ENCODE measurements at places on chromosomes 3 and 15. TPM values are rescaled to one million over a fixed set of nuclear protein-coding genes. Genes with fewer than 3 reads are reported as not detected.

GCSAM gene
- 15.1 TPM for total RNA-seq

GRCh38 chr3:197595470-197596185, 39.9 kb upstream of the BDH1 start:
- H3K36me3 ChIP-seq = no peaks in the 10 kb centered on the region
- no peak for DNase-seq
- H3K4me3 ChIP-seq = no peak overlapping the region
- H3K4me1 ChIP-seq = peaks cover 7% of the 10 kb centered on the region
- no peak overlapping the region for H3K27ac ChIP-seq
- H3K27me3 ChIP-seq = no peaks in the 10 kb centered on the region

GOLGA8Q gene
- total RNA-seq = 2.6 TPM

- H3K27ac ChIP-seq = no peak overlapping the region
- DNase-seq = no peak
- H3K4me3 ChIP-seq = no peak overlapping the region
- peaks cover 19% of the 10 kb centered on the region for H3K4me1 ChIP-seq
- H3K27me3 ChIP-seq = no peaks in the 10 kb centered on the region
Observed at GRCh38 chr15:76939715-76940114, 8.2 kb downstream of the RCN2 start.

DNA sequence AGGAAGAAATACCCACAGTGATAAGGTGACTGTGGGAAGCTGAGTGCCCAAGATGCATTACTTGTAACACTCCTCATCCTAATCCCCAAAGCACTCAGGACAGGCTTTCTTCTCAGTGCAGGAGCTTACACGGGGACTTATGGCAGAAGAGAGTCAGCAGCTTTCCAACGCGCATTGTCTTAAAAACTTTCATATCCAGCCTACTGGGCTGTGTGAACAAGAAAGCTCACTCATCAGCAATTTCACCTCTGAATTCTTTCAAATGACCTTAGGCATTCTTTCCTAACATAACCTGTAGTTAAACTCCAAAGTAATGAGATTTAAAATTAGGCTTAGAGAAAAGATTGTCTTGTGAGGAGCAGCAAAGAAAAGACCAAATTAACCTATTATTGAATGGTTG, 132.3 kb downstream of the KCNAB1 start:
- DNase-seq = no peak
- H3K4me1 ChIP-seq = no peaks in the 10 kb centered on the region
- H3K36me3 ChIP-seq = no peaks in the 10 kb centered on the region
- no peak overlapping the region for H3K27ac ChIP-seq

DNA sequence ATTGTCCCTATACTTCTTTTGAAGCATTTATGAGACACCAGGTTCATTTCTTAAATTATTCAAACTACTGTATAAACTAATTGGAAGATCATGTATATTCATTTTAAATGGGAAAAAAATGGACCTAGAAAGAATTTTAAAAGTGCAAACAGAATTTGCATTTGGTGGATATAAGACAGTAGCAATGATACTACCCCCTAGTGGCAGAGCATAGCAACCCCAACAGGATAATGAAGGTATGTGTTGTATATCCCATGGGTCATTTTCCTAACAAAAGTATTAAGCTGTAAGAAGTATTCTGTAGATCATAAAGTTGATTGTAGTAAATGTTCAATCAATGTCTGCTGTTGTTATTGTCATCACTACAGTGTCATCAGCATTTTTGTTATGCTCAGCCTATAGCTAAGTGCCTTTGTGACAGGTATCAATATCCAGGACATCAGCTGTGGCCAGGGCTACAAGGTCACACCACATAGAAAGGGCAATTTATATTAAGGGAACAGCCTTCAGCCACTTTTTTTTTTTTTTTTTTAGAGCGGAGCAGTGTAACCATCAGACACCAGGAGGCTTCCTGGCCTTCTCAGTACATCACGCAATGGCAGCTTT, 175.8 kb downstream of the FOXB1 start:
- DNase-seq = peak; percentile 46
- H3K4me1 ChIP-seq = no peaks in the 10 kb centered on the region
- no peak overlapping the region for H3K27ac ChIP-seq
- no peaks in the 10 kb centered on the region for H3K36me3 ChIP-seq
- no peak overlapping the region for H3K4me3 ChIP-seq

SLC22A13 gene
- 1.0 TPM for total RNA-seq

- H3K4me3 ChIP-seq = no peak overlapping the region
- H3K4me1 ChIP-seq = no peaks in the 10 kb centered on the region
- peaks cover 33% of the 10 kb centered on the region for H3K27me3 ChIP-seq
- peaks cover 9% of the 10 kb centered on the region for H3K36me3 ChIP-seq
Observed at GRCh38 chr3:77038930-77039605, 831 bp upstream of the ROBO2 start.

NR1I2 gene
- total RNA-seq = 0.86 TPM

DNA sequence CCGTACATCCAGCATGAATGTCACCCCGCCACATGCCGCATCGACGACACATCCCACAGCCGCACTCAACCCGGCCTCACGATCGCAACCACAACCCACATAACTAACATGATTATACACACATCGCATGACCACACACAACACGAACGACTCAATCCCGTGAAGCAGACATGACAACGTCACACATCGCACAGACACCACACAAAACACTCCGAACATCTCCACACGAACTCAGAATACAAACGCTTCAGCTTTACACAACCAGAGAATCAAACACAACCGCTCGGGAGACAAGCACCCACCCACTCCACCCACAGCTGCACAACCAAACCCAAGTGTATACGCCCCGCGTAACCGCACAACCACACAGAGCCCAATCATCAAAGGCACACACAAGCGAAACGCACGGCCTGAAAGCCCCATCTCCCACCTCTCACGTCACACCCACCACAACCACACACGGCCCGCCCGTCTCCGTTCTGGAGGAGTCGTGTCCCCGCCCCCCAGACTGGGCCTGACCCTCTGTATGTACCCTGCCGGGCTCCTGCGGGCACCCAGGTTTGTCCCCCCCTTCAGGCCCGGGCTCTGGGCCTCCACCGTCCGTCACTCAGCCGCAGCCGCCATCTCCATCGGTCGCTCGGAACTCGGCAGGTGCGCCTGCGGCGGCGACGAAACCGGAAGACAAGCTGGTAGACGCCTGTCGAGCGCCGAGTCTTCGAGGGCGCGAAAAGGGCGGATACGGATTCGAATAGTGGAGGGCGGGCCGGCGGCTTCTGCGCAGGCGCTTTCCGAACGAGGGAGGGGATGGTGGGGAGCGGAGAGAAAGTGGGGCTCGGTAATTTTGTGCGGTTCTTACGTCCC, at the start of gene RBSN:
Gene RBSN, minus strand, starts transcription at position 646 of the 861 bp plus-strand sequence. CDS start 3,028 bp downstream, outside the sequence.
- H3K27me3 ChIP-seq = peaks cover 2% of the 10 kb centered on the region
- peaks cover 35% of the 10 kb centered on the region for H3K4me1 ChIP-seq
- peak; percentile 93 for DNase-seq
- peak within 1 kb of the TSS; percentile 97 for H3K4me3 ChIP-seq
- H3K36me3 ChIP-seq = peaks cover 31% of the 10 kb centered on the region
- peak within 1 kb of the TSS; percentile 98 for H3K27ac ChIP-seq

- no peak overlapping the region for H3K4me3 ChIP-seq
- peak overlapping the region; percentile 33 for H3K27ac ChIP-seq
- H3K4me1 ChIP-seq = peaks cover 16% of the 10 kb centered on the region
- no peak for DNase-seq
- H3K36me3 ChIP-seq = no peaks in the 10 kb centered on the region
- peaks cover 8% of the 10 kb centered on the region for H3K27me3 ChIP-seq
Observed at GRCh38 chr3:120418866-120419490, 31.8 kb downstream of the FSTL1 start.

DNA sequence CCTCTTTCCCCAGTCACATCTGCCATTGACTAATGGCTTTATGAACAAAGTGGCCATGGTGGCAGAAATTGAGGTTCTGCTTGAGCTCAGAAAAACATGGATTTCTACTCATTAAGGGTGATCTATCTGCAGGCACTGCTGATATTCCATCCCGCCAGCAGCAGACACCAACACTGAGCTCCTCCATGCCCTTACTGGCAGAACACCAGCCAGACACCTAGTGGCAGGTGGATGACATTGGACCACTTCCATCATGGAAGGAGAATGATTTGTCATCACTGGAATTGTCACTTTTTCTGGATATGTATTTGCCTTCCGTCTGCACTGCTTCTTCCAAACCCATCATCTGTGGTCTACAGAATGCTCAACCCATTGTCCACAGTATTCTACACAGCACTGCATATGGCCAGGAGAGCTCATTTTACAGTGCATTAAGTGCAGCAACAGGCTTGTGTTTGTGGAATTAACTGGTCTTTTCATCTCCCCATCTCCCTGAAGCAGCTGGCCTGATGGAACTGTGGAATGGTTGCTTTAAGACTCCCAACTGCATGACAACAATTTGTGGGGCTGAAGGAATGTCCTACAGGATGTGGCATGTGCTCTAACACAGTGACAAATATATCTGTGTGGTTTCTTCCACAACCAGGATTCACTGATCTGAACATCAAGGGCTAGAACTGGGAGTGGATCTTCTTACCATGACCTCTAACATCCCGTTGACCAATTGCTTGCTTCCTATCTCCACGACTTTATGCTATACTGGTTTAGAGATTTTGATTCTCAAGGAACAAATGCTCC, 103.4 kb downstream of the WNT7A start:
- H3K4me3 ChIP-seq = no peak overlapping the region
- no peaks in the 10 kb centered on the region for H3K27me3 ChIP-seq
- no peak for DNase-seq
- no peaks in the 10 kb centered on the region for H3K36me3 ChIP-seq

DNA sequence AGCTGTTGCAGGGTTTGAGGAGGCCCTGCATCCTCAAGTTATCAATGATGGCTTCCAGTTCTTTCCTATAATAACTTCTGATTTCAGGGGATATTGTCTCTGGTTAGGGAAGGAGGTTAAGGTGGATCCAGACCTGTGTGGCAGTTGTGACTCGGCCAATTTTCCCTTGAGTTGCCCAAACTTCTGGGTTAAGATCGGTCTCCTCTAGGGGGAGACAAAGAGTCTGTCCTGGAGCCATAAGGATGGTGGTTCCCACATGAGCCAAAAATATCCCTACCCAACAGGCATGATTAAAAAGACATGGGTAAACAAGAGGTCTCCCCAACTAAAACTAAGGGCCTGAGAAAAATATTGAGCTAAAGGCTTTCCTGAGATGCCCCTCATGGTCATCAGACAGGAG, 227.5 kb upstream of the MDFIC2 start:
- H3K27ac ChIP-seq = no peak overlapping the region
- H3K4me3 ChIP-seq = no peak overlapping the region
- H3K36me3 ChIP-seq = peaks cover 4% of the 10 kb centered on the region
- no peaks in the 10 kb centered on the region for H3K4me1 ChIP-seq
- no peak for DNase-seq

DNA sequence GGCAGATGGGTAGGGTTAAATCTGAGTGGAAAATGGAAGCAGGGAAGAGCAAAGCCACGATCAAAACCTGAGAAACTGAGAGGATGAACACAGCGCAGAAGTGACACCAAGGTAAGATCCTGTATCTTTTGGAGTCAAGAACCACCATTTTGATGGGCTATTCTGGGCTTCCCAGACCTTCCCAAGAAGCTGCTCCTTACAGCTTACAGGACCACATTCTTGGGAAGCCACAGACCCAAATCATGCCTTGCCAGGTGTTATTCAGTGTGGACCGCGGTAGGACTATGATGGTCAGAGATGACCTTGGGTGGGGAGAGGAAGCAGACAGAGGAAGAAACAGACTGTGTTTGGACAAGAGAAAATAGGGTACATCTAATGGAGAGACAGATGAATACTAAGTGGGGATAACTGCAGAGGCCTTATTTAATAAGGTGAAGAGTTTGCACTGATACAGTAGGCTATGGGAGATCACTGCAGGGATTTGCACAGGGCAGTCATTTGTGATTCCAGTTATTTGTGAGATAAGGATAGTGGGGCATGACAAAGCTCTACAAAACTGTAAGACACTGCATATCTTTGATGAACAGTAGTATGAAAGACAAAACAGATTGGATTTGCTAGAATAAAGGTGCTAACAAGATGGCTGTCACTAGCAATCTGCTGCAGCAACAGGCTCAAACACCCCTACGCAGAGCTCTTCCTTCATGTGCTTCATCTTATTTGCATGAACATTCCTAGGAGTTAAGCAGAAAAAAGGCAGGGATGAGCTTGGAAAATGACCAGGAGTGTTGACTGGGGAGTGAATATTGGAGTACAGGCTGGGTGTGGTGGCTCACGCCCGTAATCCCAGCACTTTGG, 105.9 kb downstream of the IGF2BP2 start:
- H3K4me1 ChIP-seq = no peaks in the 10 kb centered on the region
- no peak overlapping the region for H3K27ac ChIP-seq
- H3K27me3 ChIP-seq = peaks cover 13% of the 10 kb centered on the region
- H3K4me3 ChIP-seq = no peak overlapping the region
- H3K36me3 ChIP-seq = no peaks in the 10 kb centered on the region
- no peak for DNase-seq

GRCh38 chr3:52313774-52314188, 2.3 kb upstream of the DNAH1 start:
- H3K27me3 ChIP-seq = no peaks in the 10 kb centered on the region
- H3K27ac ChIP-seq = no peak overlapping the region
- peaks cover 64% of the 10 kb centered on the region for H3K4me1 ChIP-seq
- no peak overlapping the region for H3K4me3 ChIP-seq
- DNase-seq = no peak
- no peaks in the 10 kb centered on the region for H3K36me3 ChIP-seq

DNA sequence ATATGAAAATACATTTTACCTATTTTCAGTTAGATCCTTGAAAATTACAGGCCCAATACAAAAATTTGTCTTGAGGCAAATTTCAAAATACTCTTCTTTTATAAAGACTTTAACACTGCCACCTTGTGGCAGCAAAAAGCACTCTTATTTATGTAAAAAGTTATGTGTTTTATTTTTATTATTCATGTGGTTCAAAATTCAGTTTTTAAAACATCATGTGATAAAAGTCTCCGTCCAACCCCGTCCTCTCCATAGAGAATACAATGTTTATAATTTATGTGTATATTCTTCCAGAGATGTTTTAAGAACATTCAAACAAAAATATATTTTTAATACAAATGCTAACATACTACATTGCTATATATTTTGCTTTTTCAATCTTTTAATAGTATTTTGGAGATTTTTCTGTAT, 36.9 kb upstream of the TRIM59 start:
- peaks cover 6% of the 10 kb centered on the region for H3K4me1 ChIP-seq
- no peak overlapping the region for H3K27ac ChIP-seq

GPR160 gene
- 17.1 TPM for total RNA-seq

CORO2B gene
- total RNA-seq = 0.44 TPM

GRCh38 chr3:85790445-85791030, 831.7 kb downstream of the CADM2 start:
- H3K27ac ChIP-seq = no peak overlapping the region
- no peaks in the 10 kb centered on the region for H3K4me1 ChIP-seq
- no peaks in the 10 kb centered on the region for H3K36me3 ChIP-seq
- no peak for DNase-seq
- no peaks in the 10 kb centered on the region for H3K27me3 ChIP-seq
- no peak overlapping the region for H3K4me3 ChIP-seq

PP2D1 gene
- total RNA-seq = not detected

DNA sequence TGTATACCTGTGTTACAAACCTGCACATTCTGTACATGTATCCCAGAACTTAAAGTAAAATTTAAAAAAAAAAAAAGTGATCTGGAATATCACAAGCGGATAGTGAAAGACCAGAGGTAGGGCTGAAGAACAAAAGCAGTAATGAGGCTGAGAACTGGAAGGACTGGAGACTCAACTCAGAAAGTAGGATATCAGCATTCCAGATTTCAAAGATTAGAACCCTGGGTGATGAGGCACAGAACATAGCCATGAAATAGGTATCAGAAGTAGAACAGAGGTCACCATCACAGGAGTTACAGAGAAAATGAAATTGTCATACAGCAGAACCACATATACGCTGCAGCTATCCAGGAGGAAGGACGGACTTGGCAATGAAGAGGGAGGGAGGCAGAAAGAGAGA, 56.1 kb downstream of the ACAP2 start:
- H3K27ac ChIP-seq = no peak overlapping the region
- H3K27me3 ChIP-seq = no peaks in the 10 kb centered on the region
- no peak for DNase-seq
- no peak overlapping the region for H3K4me3 ChIP-seq
- H3K4me1 ChIP-seq = peaks cover 44% of the 10 kb centered on the region

SPTSSB gene
- total RNA-seq = not detected

ARPP21 gene
- not detected for total RNA-seq

All from naive thymus-derived CD8-positive, alpha-beta T cell (primary cell).